ENCODE measurements at places on chromosomes 2 and 18.
A peak's percentile ranks its signal among the peaks of the same experiment; 100 is the strongest.

- DNase-seq = no peak
Measured at GRCh38 chr18:49677762-49678413, 116.0 kb downstream of the LIPG start.

- DNase-seq = peak; percentile 81
Measured at GRCh38 chr2:143261986-143262385, 132.8 kb downstream of the ARHGAP15 start.

DNA sequence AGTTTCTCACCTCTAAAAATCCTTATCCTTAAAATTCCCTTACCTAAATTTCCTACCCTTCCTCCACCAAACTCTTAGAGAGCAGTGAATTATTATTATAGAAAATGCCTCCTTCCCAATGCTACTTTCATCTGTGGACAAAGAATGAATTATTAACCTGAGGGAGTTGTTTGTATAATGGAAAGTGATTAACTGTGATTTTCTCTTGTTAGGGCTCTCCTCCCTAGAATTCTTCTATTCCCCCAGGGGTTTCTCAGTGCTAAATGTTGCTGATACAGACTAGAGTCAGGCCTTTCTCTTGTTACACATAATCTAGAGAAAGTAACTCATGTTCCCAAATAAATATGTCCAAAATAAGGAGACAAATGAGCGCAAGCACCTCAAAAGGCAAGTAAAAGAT is 23.3 kb downstream of the EPB41L5 start:
- no peak for DNase-seq

DNA sequence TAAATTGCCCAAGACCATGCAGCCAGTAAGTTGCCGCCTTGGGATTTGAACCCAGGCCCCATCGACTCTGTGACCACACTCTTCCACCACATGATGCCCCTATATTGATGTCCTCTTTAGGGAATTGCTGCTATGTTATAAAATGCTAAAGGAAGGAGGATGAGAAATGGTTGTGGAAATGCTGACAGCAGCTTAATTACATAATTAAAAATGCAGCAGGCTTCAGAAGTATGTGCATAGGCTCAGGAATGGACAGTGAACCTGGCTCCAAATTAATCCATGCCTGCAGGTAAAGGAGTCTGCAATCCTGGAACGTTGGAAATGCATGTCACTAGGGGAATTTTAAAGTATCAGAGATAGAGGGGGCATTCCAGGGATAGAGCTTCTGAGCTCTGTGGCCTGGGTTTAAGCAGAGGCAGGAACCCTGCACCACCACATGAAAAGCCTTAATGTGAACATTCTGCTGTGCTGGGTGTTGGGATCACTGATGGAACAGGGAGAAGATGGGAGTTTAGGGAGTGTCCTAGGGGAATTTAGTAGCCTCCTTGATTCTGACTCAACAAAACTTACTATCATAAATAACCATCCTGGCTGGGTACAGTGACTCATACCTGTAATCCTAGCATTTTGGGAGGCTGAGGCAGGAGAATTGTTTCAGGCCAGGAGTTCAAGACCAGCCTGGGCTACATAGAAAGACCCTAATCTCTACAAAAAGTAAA is 76.1 kb upstream of the CCDC85A start:
- DNase-seq = no peak

DNA sequence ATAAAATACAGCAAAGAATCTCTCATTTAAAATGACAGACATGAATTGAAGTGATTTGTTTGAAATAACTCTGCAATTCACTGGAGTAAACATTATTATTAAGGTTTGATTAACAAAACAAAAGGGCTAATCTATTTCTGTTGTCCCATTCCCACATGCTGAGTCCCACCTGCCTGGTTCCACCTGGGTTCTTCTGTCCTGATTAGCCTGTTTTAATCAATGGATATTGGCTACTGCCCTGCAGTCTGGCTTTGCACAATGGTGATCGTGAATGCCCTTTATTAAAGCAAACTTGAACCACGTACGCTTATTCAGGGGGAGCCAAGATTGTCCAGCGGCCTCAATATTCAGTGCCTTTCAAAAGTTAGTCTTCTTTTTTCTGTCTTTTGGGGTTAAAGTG is 72.8 kb upstream of the CDH19 start:
- DNase-seq = no peak

GRCh38 chr18:55038162-55038561 is 78.9 kb upstream of the CCDC68 start:
- DNase-seq = no peak

GRCh38 chr2:44844651-44845270 is 96.7 kb upstream of the SIX3 start:
- no peak for DNase-seq

GRCh38 chr18:25464227-25464626 is 112.3 kb upstream of the ZNF521 start:
- DNase-seq = no peak
